Left renal pelvis (tissue), 4 donors: ENCODE measurements at places on chromosomes 4 and X.

DNA sequence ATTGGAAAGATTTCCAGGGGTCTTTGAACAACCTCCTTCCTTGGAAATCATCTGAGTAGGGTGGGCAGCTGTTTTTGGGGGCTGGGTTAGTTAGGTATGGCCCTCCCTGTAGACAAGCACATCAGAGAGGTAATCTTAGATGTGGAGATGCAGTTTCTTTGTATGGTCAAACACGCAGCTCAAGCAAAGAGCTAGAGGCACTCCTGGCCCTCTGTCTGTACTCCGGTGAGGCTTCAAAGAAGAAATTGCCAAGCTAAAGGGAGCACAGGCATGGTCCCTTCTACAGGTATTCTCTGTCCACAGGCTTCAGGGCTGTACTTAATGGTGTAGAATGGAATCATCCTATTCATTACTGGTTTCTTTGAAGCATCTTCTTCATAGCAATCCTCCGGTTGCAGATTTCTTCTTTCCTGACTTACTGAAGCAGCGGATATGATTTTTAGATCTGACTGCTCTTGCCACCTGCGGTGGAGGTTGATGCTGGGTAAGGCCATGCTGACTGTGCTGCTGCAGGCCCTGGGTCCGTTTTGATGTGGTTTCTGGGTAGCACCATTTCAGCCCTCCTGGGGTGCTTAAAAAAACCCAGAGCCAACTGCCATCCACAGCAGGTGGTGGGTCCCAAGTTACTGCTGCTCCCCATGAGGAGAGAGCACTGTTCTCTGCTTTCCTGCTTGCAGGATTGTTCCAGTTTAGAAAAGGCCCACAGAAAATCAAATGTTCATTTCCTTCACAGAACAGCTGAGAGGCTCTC is 318.9 kb upstream of the GATB start:
- DNase-seq, result no peak

DNA sequence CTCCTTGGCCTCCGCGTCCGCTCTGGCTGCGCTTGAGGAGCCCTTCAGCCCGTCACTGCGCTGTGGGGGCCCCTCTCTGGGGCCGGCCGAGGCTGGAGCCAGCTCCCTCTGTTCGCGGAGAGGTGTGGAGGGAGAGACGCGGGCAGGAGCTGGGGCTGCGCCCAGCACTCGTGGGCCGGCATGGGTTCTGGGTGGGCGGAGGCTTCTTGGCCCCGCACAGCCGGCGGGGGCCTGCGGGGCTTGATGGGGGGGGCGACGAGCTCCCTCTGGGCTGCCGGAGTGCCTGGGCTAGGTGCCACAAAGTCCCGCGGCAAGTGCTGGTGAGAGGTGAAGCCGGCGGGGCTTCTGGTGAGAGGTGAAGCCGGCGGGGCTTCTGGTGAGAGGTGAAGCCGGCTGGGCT is 61.9 kb downstream of the ANKRD50 start:
- no peak for DNase-seq

DNA sequence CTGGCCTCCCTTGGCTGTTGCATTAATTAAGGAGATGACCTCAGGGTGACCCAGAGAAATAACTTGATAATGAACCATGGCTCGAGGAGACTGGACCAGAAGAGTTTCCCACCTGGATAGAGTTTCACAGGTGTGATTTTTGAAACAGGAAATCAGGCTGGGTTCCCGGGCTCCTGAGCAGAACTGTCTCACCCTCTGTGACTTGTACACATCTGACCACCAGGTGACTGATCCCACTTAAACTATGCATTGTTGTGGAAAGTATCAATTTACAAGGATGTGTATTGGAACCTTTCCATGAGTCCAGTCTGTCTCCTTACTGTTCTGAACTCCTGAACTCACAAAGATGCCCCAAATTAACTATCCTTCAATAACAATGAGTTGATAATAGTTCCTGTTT is 220.3 kb downstream of the PTTG2 start:
- no peak for DNase-seq

DNA sequence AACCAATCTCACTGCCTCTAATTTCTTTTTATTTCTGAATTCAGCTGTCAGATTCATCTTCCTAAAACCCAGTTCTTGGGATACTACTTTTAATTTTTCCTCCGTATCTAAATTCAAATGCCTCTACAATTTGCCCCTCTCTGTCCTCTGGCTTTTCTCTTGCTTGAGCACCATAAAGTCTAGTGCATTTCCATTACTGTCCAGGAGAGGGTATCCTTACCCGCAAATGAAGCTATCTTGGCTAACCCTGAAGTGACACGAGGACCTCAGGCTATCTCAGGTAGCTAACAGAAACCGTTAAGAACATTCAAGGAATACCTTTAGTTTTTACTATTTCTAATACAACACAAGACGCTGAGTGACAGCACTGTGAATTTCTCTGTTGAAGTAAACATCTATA is 49.4 kb upstream of the PRR32 start:
- no peak for DNase-seq

GRCh38 chr4:23324021-23324690 is 565.7 kb downstream of the PPARGC1A start:
- DNase-seq, result no peak

GRCh38 chr4:177611974-177612664 is 169.9 kb upstream of the AGA start:
- DNase-seq, result no peak

GRCh38 chr4:153241970-153242838 is 38.0 kb downstream of the TRIM2 start:
- no peak for DNase-seq

- no peak for DNase-seq
Observed at GRCh38 chr4:40909363-40909876, 159.7 kb downstream of the NSUN7 start.
